Cardiac muscle cell (in vitro differentiated cells and primary cell): ENCODE measurements at places on chromosomes 2 and 18.

DNA sequence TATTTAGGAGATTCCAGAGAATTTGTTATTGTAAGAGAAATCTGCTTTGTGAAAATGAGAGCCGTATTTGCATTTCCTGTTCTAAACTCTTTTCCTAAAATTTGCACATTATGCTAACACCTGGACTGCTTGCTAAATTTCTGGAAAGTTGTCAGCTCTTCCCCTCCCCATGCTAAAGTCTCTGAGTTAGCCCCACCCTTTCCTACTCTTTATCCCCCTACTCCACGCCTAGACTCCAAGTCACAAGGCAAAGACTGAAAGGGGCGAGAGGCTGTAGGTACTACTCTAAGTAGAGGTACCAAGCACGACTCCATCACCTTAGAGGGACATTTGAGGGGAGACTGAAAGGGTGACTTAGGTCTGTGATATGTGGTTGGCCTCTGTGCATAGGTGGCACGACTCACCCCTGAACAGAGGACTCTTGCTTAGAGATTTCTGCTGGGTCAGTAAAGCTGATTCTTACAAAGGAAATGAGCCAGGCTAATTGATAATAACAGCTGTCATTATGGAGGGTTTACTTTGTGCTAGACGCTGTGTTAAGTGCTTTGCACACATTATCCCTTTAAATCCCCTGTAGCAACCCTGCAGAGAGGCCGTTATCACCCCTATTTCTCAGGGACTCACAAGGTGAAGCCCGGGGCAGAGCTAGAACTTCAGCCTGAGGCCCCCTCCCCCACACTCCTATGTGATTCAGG, 373.5 kb downstream of the EN1 start:
- DNase-seq = no peak

- no peak for DNase-seq
Measured at GRCh38 chr2:148952621-148953020, 77.6 kb downstream of the KIF5C start.

GRCh38 chr2:20544153-20544747, 97.4 kb downstream of the RHOB start:
- no peak for DNase-seq

GRCh38 chr2:12964904-12965539, 248.3 kb downstream of the TRIB2 start:
- DNase-seq = no peak

GRCh38 chr2:117921520-117921919, 92.3 kb downstream of the CCDC93 start:
- no peak for DNase-seq
